ENCODE measurements at places on chromosomes 1 and 21.

GRCh38 chr1:223363856-223364684, at the start of gene SUSD4:
Gene SUSD4 (minus strand): TSS chr1:223364176. CDS start chr1:223363425, 751 bp downstream.
- DNase-seq: peak; percentile 39

DNA sequence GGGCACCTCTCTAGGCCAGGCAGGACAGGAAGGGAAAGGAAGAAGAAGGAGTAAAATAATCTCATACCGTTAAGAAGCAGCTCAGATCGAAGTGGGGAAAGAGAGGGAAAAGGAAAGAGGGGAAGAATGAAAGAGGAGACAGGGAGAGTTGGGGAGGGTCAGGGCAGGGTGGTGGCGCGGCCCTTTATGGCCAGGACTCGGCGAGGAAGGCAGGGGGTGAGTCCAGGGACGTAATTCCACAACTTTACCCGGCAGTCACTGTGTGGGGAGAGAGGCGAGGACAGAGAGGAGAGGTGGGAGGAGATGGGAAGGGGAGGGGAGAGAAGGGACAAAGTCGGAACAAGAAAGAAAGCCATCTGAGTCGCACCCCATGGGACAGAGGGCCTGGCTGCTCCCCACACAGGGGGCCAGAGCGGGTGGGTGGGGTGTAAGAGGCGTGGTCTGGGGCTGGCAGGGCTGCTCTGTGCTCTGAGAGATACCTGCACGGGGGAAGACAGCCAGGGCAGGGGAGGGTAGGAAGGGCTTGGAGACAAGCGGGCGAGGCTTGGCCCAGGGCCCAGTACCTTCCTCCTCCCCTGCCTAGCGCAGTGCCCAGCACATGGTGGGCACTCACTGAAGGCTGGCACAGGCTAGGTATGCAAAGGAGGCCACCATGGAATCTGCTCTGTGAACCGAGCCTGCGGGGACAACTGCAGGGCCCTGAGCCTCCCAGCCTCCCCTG, 49.4 kb downstream of the KIF21B start:
- no peak for DNase-seq

GRCh38 chr1:100950781-100951180, 54.9 kb downstream of the SLC30A7 start:
- DNase-seq: no peak

- DNase-seq: no peak
Observed at GRCh38 chr1:204544321-204544720, 28.1 kb downstream of the MDM4 start.

- no peak for DNase-seq
Observed at GRCh38 chr1:89611721-89612120, 21.2 kb upstream of the LRRC8C start.

DNA sequence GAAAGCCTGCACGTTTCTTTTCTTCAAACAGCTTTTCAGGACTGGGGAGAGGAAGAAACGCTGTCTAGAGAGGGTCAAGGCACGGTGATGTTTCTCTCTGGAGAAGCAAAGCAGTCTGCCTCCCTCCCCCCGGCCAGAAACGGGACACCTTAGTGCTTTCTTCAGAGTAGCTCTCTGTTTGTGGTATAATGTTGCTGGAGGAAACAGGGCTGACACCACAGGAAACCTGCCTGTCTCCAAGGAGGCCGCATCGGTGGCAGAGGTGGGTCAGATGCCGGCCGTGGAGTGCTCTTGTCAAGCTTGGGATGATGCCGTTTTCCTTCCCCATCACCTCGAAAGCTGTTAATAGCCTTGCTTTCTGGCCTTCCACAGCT, 139.4 kb downstream of the DHRS3 start:
- DNase-seq: no peak

- no peak for DNase-seq
Observed at GRCh38 chr1:64846573-64847430, 101.9 kb downstream of the RAVER2 start.

DNA sequence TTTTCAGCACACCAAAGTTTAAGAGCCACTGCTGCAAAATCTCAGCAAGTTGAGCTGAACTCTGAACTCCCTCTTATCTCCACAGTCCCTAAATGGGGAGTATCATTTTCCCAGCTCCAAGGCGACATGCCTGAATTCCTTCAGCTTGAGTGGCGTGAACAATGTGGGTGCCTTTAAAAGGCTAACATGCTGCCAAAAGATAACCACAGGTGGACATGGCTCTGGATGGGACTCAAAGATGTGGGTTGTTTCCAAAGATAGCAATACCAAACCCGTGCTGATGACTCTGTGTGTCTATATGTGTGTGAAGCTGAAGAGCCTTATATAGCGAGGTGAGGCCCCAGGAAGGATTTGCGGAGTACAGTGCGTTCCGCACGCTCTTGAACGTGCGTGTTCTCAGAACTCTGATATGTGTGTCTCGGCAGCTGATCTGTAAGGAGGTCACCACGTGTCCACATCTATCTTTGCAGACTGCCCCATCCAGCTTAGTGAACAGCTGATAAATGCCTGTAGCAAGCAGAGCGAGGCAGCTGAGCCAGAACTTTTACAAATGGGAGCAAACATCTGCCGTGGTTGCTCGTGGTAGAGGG, 189.2 kb downstream of the DYRK1A start:
- no peak for DNase-seq

DNA sequence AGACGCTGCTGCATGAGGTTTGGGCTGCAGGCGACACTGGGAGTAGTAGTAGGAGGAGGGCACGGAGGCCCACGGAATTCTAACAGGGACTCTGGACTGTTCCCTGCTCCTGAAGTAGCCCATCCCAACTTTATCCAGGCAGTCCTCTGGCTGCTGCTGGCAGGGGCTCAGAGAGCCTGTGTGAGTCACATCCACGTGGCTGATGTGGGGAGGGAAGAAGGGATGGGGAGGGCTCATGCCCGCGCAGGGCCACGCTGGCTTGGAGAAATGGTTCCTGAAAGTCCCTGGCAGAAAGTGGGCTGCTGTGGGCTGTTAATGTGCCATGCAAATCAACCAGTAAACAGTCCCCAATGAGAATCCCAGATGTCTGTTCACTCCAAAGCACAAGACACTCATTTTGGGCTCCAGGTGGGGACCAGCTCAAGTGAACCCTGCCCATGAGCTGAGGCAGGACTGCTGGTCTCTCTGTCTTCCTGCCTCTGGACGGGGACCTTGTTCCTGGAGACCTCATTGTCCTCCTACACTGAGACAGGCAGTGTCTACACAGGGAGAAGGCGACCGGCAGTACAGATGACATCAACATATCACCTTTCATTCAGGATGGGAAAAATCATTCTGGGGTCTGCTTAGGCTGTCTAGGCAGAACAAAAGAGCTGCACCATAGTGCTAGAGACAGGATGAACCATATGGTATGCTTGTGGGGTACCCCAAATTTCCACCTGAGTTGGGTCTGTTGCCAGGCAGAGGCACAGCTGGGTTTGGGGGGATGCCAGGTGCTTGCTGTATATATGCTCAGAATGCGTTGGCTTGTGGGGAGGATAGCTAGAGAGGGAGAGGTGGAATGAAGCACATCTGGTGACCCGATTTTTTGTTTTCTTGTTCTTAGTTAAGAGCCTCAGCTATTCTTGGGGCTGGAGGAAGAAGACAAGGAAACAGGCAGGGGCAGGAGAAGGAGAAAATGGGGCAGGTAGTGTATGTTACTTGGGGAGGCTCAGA, 57.9 kb upstream of the FMOD start:
- no peak for DNase-seq

GRCh38 chr1:6822530-6823359, 37.5 kb downstream of the CAMTA1 start:
- DNase-seq: no peak

DNA sequence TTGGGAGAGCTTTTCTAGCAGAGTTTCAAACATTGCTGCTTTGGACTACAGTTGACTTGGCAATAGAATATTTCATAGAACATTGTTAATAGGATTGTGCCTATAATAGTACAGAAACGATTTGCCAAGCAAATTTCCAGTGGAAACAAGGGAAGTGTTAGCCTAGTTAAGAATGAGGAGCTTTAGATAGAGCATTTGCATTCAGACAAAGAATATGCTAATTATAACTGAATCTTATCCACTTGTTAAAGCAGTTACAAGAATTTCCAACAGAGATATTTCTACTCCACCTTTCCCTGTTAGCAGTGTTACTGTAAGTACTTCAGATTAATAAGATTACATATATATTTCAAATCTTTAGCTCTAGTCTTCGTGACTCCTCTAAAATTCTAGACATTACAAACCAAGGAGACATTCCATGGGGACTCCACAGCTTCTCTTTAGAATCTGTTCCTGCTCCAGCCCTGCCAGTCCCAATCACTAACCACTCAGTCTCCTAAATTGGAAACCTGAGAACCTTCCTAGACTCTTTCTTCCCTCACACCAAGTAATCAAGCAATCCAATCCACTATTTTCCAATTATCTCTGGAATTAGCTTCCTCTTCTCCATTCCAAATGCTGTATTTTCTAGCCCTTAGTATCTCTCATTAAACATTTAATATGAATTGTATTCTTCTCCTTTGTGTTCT, 141.8 kb upstream of the PBX1 start:
- DNase-seq: no peak

- no peak for DNase-seq
Observed at GRCh38 chr1:94622757-94623156, 81.2 kb upstream of the F3 start.

- no peak for DNase-seq
Observed at GRCh38 chr1:93531193-93531592, 83.3 kb downstream of the FNBP1L start.

GRCh38 chr1:201791051-201791778, 37.7 kb upstream of the IPO9 start:
- no peak for DNase-seq

DNA sequence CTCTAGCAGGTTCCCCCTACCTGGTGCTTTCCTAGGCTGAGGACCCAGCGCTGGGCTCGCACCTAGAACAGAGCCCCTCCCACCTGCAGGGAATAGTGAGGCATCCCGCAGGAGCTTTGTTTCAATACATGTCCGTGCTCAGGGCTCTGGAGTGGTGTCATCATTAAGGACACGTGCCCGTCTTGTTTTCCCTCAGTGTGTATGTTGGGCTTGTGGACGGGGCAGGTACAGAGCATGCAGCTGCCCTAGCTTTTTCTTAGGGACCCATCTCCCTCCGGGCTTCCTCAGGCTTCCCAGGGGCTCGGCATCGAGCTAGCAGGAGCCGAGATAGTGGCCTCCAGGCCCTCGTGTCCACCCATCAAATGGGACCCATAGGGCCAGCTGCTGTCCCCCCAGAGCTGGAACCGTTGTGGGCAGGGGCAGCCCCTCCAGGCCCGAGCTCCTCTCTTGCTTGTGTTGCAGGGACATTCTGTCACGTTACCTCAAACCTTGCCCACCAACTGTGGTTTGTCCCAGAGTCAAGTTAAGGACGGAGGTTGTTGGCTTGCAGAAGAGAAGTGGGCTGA, 3.9 kb downstream of the TMEM201 start:
- no peak for DNase-seq

GRCh38 chr1:155188268-155188667, 14.6 kb downstream of the TRIM46 start:
- no peak for DNase-seq

- DNase-seq: no peak
Observed at GRCh38 chr1:157966031-157966537, 27.4 kb upstream of the KIRREL1 start.

- DNase-seq: no peak
Observed at GRCh38 chr1:34279971-34280370, 103.3 kb downstream of the C1orf94 start.

- no peak for DNase-seq
Observed at GRCh38 chr1:55483523-55483922, 268.4 kb upstream of the USP24 start.

DNA sequence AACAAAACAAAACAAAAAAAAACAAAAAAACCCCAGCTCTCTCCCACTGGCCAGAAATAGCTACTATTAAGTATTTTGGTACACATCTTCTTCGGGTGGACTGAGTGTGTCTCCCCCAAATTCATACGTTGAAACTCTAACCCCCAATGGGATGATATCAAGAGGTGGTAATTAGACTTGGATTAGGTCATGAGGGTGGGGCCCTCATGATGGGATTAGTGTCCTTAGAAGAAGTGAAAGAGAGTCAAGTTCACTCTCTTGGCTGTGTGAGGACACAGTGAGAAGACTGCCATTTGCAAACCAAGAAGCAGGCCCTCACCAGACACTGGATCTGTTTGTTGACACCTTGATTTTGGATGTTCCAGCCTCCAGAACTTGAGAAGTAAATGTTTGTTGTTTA, 116.9 kb downstream of the NOS1AP start:
- no peak for DNase-seq

DNA sequence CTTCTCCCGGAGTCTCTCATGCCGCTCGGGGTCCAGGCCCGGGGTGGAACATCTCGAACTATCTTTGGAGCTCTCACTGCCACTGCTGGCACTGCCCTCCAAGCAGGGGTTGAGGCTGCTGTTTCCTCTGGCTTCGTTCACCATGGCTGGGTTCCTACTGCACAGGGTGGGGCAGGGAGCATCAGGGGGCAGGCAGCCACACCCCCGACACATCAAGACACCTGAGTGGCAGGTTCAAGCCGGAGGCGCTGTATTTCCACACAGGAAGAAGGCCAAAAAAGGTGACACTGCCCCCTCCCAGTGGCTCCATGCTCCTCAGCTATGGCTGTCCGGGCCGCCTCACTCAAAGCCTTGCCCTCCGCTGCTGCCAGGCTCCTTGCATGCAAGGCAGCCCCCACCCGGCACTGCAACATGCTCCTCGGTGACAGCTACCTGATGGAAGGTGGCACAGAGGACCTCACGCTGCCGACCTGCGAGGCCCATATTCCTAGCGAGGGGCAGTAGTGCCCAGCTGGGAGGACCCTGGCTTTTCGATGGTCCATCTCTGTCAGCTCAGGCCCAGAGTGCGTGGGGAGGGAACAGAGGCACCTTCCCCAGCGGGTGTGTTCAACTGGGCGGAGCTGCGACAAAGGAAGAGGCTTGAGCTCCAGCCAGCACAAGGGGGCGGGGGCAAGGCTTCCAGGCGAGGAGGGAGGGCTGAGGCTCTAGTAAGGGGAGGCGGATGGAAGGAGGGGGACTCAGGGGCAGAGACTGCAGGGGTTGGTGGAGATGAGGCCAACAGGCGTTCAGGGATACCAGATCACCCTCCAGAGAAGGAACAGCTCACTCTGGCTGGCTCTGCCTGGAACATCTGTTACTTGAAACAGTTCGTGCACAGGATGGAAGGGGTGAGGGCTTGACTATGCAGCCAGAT, 2.5 kb downstream of the MTHFR start:
- DNase-seq: peak; percentile 45

GRCh38 chr1:246508897-246509688, 2.0 kb upstream of the SMYD3 start:
- DNase-seq: no peak

GRCh38 chr1:171188388-171189266, 3.5 kb downstream of the FMO2 start:
- DNase-seq: no peak

DNA sequence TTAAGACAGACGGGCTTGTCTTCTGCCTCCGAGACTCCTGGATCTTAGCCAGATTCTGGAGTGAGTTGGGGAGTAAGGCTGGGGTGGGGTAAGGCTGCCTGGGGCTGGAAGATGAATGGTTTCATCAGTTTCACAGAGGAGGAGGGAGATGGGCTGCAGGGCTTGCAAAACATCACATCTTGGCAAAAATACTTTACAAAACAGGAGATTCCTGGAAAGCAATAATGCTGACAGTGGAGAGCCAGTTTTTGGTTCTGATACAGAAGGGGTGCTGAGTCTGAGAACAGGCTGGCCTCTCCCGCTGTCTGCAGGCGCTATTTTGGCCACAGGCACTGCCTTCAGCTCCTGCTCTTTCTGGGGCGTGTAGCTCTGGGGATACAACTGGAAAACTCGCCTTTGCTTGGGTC, 83.4 kb upstream of the KCNE2 start:
- no peak for DNase-seq

GRCh38 chr21:27476696-27477095, 509.8 kb upstream of the ADAMTS5 start:
- no peak for DNase-seq
